Activated CD4-positive, alpha-beta T cell treated with anti-CD3 and anti-CD28 coated beads for 1 hour (primary cell): ENCODE measurements at places on chromosomes 5 and 9.

DNA sequence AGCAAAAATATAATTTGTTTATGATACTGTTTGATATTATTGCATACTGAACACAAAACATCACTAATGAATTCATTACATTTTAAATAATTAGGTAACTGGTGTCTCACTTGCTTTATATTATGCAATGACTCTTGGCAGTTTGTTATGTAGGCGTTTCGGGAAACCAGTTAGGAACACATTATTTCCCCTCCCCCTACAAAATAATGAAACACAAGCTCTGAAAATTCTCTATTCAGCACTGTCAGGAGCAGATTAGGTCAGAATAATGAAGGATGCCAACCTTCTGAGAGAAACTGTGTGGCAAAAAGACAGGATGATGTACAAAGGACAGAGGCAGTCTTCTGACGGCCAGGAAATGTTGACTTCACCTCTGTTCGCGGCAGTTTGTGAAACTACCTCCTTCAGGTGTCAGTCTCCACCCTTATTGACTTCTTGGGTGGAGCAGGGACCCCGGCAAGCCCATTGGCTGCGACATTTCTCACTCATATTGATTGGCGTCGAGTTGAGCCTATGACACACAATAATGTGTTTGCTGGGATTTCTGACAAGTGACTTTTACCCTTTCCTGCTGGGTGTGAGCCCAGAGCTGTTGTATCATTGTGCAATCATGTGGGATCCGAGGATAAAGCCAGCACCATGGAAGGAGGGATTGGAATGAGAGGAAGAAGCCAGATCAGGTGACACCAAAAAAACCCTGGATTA is 33.9 kb downstream of the SH3PXD2B start:
- DNase-seq: no peak

- no peak for DNase-seq
Observed at GRCh38 chr9:107928701-107929371, 439.3 kb upstream of the KLF4 start.

- no peak for DNase-seq
Observed at GRCh38 chr9:118992813-118993794, 376.1 kb downstream of the BRINP1 start.

DNA sequence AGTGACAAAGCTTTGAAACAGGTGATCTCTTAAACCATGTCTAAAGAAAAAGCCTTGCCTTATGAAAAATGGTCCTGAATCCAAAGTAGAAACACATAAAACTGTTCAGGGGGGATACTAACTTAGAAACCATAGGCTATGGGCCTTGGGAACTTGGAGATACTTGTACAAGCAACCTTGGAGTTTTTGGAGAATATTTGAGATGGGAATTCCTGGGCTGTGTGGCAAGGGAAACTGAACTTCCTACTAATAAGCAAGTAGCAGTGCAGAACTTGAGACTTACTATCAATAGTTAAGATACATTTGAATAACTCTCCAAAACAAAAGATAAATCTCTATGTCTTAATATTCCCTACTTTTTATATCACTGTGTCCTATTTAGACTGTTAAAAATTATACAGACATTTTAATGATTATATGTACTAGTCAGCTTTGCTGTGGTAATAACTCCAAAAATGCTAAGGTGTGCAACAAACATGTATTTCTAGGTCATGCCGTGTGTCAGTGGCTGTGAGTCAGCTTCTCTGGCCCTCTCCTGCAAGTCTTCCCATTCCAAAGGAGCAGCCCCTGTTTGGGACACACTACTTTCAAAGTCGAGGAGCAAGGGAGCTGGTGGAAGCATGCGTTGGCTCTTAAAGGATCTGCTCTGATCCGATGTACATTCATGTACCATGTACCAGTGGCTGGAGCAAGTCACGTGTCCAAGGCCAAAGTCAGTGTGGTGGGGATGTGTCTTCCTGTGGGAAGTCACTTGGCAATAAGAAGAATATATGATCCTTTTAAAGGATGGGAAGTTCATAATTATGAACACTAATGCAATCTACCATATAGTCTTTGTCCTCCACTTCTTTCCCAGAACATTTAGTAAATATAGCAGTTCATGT is 39.6 kb downstream of the SNX30 start:
- DNase-seq: no peak

DNA sequence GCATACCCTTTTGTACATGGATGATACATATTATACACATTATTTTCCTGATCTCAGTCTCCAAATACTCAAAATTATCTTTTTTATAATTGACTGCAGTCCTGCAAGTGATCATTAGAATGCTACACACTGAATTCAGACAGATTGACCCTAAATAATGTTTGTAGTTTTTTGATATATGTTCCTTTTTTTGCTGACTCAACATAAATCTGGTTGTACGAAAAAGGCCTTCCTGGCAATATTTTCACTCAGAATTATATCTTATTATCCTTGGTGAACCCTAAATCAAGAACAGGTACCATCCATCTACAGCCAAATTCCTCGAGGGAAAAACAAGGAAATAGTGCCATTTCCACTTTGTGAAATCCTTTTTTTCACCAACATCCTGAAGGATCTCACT is 105.6 kb upstream of the RASGRF2 start:
- DNase-seq: no peak

- DNase-seq: no peak
Observed at GRCh38 chr5:148834689-148835088, 8.3 kb downstream of the ADRB2 start.

DNA sequence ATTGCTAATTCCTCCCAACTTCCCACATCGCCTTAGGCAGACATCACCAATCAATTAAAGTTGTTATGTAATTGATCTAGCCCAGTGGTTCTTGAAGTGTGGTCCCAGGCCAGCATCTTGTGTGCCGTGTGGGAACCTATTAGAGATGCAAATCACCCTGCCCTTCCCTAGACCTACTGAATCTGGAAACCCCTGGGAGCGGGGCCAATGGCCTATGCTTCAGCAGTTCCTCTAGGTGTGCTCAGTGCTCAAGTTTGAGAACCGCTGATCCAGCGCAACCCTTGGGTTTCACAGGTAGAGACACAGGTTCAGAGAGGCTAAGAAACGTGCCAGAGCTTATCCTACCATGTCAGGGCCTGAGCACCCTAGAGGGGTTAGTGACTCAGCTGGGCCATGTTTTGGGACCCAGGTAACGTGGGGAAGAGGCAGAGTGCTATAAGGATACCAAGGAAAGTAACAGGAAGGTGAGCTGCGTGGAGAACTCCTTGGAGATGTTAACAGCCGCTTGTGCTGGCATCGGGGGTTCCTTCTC is 4.4 kb downstream of the SLC34A1 start:
- no peak for DNase-seq

- DNase-seq: no peak
Observed at GRCh38 chr5:175840050-175840841, 31.1 kb upstream of the CPLX2 start.

DNA sequence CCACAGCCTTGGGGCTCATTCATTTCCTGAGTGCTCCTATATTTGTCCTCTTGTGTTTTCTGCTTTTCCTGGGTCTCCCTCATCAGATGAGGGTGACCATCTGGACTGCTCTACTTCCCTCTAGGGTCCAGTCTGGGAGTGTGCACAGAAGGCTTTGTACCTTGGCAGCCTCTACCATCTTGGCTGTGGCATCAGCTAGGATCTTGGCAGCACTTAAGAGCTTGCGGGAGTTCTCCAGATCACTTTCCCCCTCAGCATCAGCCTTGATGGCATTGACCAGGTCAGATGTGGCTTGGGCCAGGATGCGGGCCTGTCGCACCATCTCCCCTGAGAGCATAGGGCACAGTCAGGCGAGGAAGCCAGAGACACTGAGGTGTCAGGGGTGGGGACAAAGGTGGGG is 15.8 kb downstream of the TLN1 start:
- no peak for DNase-seq

DNA sequence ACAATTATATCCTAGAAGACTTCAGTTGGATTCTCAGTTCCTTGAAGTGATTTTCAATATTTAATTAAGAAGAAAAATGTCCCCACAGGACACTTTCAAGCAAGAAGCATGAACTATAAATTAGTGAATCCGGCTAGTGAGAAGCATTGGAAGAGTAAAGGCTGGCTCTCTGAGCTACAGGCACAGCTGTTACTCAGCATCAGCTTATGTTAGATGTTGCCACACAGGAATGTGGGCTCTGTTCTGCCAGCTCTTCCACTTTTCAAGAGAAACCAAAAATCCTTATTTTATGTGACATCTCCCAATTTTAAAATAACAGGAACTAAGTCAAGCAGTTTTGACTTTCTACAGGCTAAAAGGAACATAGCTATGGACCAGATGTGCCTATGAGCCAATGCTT is 14.9 kb downstream of the ZNF474 start:
- no peak for DNase-seq

GRCh38 chr5:39503155-39503554 is 78.4 kb upstream of the DAB2 start:
- no peak for DNase-seq

DNA sequence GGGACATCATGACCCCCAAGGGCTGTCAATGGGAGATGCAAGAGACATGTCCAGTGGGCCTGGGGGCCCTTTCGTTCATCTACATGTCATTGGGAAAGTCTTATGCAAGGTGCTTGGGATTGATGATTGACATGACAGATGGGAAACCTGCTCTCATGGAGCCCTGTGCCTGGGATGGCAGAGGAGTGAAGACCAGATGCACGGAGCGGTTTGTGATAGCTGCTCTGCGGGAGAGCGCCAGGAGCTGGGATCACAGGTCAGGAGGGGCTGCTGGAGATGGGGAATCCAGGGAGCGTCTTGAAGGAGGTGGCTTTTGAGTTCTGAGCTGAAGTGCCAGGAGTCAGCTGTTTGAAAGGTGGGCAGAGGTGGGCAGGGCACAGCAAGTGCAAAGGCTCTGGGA is 104.3 kb downstream of the FGF18 start:
- no peak for DNase-seq

- no peak for DNase-seq
Observed at GRCh38 chr5:140221697-140222223, 46.8 kb downstream of the CYSTM1 start.

- no peak for DNase-seq
Observed at GRCh38 chr5:120507197-120507596, 43.1 kb downstream of the PRR16 start.

DNA sequence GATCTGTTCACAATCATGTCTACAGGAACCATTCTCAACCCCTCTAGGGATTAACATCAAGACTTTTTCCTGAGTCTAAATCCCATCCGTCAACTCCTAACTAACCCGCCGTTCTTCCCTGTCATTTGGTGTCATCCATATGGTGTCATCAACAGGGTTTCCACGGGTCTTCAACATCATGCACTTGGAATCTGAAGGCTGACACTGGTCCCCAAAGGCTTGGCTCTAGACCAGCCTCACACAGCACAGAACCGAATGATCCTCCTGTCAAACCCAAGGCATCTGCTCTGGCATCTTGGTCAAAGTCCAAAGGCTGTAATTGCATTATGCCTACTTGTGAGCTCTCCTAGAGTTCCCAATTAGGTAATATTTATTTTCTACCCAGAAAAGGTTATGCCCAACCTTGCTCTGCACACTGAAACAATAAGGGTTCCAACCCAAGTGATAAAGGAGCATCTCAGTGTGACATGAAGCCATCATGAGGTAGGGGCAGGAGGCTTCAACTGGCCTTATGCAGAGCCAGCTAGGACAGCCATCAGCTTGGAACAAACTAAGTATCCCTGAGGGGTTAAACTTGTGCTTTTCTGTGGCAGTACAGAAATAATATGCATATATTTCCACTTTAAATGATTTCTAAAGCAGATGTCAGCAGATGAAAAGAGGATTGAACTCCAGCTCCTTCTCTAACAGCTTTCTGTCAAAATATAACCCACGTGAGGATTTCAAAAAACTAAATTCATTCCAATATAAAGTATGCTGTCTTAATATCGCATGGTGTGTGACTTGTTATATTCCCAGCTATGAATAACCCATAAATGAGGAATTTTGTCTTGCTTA is 13.9 kb downstream of the ENC1 start:
- DNase-seq: no peak

- DNase-seq: no peak
Observed at GRCh38 chr5:163635631-163636030, 130.2 kb downstream of the MAT2B start.

GRCh38 chr9:116697887-116698286 is 10.8 kb downstream of the TRIM32 start:
- DNase-seq: no peak

DNA sequence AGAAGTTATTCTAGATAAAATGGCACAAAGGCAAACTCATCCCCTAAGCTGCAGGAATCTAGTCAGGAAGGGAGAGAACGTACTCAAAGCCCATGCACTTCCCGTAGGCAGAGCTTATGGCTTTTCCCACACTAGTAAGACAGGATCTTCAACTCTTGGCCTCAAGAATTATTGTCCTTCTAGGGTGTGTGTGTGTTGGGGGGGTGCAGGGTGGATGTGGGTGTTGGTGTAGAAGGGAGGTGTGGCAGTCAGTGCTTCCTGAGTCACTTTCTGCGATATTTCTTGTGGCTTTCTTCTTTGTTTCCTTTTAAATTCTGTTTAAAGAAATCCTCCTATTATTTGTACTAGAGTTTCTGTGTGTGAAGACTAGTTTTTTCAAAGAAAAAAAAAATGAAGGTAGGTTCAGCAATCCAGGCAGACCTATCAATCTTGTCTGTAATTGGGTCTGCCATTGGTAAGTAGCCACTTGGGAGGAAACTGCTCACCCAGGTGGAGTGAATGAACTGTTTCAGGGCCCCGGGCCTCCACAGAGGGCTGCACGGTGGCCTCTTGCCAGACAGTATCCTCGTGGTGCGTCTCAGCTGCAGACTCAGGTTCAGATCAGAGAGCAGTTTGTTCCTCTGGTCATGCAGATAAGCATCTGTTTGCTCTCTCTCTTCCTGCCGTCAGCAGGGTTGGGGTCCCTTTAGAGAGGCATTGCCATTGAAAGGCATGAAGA is 131.9 kb downstream of the NPR3 start:
- DNase-seq: no peak

DNA sequence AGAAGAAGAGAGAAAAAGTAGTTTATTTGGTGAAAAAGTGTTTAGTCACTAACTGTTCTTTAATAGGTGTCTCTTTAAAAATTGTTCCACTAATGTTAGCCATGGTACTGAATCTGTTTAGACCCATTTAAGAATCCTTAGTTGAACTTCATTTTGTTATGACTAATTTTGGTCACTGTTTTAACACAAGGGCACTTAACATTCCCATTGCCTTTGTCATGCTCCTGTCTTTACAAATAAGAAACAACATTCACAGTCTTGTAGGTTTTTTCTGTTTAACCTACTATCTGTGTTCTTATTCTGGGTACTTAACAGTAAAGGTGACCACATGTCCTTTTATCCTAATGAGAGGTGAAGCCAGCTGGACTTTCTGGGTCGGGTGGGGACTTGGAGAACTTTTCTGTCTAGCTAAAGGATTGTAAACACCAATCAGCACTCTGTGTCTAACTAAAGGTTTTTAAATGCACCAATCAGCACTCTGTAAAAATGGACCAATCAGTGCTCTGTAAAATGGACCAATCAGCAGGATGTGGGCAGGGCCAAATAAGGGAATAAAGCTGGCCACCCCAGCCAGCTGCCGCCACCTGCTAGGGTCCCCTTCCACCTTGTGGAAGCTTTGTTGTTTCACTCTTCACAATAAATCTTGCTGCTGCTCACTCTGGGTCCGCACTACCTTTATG is 116.7 kb downstream of the WDR70 start:
- no peak for DNase-seq

GRCh38 chr5:177377851-177378776 is 6.1 kb upstream of the SLC34A1 start:
- no peak for DNase-seq
